ENCODE measurements at places on chromosomes 16 and 17.
A peak's percentile ranks its signal among the peaks of the same experiment; 100 is the strongest.

GRCh38 chr16:46796764-46797269 is 34.2 kb downstream of the C16orf87 start:
- no peak for DNase-seq

DNA sequence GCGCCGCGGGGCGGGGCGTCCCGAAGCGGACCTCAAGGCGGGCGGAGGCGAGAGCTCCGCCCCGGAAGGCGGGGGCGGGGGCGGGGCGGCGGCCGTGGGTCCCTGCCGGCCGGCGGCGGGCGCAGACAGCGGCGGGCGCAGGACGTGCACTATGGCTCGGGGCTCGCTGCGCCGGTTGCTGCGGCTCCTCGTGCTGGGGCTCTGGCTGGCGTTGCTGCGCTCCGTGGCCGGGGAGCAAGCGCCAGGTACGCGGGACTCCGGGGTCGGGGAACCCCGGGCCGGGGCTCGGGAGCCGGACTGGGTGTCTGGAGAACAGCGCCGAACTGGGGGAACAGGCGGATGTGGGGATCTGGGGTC is at the start of gene TNFRSF12A:
Gene TNFRSF12A (plus strand): TSS at position 122 of the 357 bp plus-strand sequence. CDS start 30 bp downstream, at position 152.
- DNase-seq: peak; percentile 54

DNA sequence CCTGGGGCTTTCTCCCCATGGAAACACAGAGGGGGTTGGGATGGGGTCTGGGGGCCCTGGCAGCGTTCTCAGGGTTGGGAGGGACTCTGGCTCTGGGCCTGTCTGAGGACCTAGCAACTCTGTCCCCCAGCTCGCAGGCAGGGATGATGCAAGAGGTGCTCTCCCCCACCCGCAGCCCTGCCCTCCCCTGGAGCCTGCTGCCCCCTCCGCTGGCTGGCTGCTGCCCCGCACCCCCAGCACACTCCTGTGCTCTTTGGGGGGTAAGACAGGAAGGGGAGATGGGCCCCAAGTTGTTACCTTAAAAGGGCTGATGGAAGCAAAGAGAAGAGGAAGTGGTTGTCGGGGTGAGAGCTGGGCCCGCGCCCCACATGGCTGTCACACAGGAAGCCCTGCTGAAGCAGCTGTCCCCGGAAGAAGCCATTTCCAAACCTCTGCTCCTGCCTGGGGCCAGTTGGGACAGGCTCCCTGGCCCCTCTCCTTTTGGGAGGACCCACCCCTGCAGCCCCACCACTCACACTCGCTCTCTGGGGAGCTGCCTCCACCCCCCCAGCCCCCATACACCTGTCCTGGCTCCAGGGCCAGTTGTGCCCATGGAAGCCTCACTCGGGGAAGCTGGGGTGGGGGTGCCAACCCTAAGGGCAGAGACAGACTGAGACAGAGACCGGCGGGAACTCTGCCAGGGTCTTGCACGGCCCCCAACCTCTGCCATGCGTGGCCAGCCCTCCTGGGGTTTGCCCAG is 2.5 kb downstream of the CORO1A start:
- DNase-seq: peak; percentile 99

- no peak for DNase-seq
Observed at GRCh38 chr16:85418978-85419491, 194.1 kb upstream of the GSE1 start.

DNA sequence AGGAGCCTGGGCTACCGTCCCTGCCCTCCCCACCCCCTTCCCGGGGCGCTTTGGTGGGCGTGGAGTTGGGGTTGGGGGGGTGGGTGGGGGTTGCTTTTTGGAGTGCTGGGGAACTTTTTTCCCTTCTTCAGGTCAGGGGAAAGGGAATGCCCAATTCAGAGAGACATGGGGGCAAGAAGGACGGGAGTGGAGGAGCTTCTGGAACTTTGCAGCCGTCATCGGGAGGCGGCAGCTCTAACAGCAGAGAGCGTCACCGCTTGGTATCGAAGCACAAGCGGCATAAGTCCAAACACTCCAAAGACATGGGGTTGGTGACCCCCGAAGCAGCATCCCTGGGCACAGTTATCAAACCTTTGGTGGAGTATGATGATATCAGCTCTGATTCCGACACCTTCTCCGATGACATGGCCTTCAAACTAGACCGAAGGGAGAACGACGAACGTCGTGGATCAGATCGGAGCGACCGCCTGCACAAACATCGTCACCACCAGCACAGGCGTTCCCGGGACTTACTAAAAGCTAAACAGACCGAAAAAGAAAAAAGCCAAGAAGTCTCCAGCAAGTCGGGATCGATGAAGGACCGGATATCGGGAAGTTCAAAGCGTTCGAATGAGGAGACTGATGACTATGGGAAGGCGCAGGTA is 762 bp downstream of the CDK12 start:
- DNase-seq: peak; percentile 63

DNA sequence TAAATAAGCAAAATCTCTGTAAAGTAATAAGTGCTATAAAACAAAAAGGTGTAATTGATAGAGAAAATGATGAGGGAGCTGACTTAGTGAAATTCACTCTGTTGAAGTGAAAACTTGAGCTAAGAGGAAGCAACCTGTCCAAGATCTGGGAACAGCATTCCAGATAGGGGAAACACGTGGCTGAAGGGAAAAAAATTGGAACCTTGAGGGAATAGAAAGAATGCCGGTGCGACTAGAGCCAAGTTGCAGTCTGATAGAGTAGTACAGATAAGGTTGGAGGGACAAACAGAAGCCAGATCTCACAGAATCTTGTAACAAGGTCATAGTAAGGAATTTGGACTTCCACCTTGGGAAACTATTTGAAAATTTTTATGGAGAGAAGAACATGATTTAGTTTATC is 623 bp upstream of the DDX52 start:
- no peak for DNase-seq

DNA sequence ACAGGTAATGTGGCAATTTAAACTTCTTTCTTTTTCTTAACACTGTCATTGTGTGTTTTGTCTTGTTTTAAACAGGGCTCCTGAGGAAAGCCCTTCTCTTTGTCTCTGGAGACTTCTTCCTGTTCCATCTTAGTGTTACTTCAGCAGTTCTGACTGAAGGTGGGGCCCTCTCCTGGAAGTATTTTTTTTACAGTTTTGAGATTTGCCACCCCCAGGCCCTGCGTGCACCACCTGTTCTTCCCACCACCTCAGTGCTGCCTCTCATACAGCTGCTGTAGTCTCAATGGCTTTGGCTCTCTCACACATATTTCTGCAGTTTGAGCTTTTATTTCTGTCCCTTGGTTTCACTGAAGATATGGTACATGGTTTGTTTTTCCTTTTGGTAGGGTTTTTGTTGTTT is 52.5 kb upstream of the ALDH3A1 start:
- DNase-seq: no peak

- peak; percentile 19 for DNase-seq
Observed at GRCh38 chr17:37570527-37571093, 38.6 kb downstream of the SYNRG start.

GRCh38 chr16:2468233-2468724 is 2.8 kb upstream of the NTN3 start:
- DNase-seq: no peak

GRCh38 chr17:16924696-16925440 is 47.0 kb downstream of the TNFRSF13B start:
- no peak for DNase-seq

- DNase-seq: no peak
Observed at GRCh38 chr17:38912221-38912813, 13.1 kb upstream of the LASP1NB start.

- DNase-seq: no peak
Observed at GRCh38 chr17:6507535-6507934, 48.8 kb downstream of the PITPNM3 start.

- no peak for DNase-seq
Observed at GRCh38 chr16:47949714-47950113, 206.1 kb downstream of the ABCC12 start.

GRCh38 chr17:1650731-1651558 is 1.3 kb upstream of the RILP start:
- no peak for DNase-seq

GRCh38 chr16:25073854-25074253 is 37.7 kb upstream of the LCMT1 start:
- DNase-seq: no peak

DNA sequence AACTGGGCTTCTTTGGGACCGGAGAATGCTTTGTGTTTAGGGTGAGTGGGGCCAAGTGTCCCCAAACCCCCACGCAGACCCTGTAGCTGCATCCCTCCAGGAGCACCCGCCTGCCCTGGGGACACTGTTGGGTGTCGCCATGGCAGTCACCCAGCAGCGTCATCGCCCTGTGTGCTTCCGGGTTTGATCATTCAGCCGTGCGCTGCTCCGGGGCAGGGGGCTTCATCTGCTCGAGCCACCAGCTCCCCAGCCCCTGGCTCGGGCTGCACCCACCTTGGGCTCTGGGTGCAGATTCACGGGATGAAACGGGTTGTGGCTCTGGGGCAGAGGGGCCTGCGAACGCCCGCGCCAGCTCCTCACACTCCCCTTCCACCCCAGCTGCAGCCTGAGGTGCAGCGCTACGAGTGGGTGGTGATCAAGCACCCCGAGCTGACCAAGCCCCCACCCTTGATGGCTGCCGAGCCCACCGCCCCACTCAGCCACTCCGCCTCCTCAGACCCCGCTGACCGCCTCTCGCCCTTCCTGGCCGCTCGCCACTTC is 13.8 kb upstream of the ATP6V0C start:
- DNase-seq: no peak

DNA sequence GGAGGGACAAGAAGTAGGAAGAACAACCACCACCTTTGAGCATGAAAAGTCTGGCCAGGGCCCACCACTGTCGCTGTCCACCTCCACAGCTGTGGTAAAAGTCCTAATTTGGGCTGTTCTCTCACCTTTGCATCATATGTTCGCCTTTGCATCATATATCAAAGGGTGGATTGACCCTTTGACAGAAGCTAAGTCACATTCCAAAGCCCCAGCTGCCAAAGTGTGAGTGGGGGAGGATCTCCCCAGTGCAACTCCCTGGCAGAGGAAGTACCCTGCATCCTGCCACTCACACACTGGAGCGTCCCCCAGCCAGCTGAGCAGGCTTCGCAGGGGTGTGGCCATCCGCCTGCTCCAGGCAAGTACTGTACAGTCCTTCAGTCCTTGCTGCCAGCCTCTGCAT is 12.7 kb upstream of the SPECC1 start:
- no peak for DNase-seq

GRCh38 chr16:81629034-81629802 is 149.9 kb upstream of the PLCG2 start:
- DNase-seq: no peak
